ENCODE measurements at places on chromosomes 13 and 19. TPM values are rescaled to one million over a fixed set of nuclear protein-coding genes. Genes with fewer than 3 reads are reported as not detected.

The DKKL1 gene
- total RNA-seq = 0.62 TPM

The CTXN1 gene
- 2.2 TPM for total RNA-seq

The NANOS3 gene
- not detected for total RNA-seq

The FLT3LG gene
- total RNA-seq = 12.7 TPM

The FFAR3 gene
- total RNA-seq = not detected

The SERPINE3 gene
- total RNA-seq = 0.31 TPM

The MADCAM1 gene
- total RNA-seq = 0.49 TPM

The KIR2DL1 gene
- not detected for total RNA-seq

The CABP5 gene
- total RNA-seq = not detected

The ZNF491 gene
- 2.3 TPM for total RNA-seq

The ZNF729 gene
- total RNA-seq = not detected

The GJB2 gene
- 4.9 TPM for total RNA-seq

The UHRF1 gene
- total RNA-seq = 1.9 TPM
